ENCODE measurements at places on chromosomes 12 and 14.

- DNase-seq = no peak
Observed at GRCh38 chr12:48276621-48277020, 73.5 kb upstream of the OR10AD1 start.

DNA sequence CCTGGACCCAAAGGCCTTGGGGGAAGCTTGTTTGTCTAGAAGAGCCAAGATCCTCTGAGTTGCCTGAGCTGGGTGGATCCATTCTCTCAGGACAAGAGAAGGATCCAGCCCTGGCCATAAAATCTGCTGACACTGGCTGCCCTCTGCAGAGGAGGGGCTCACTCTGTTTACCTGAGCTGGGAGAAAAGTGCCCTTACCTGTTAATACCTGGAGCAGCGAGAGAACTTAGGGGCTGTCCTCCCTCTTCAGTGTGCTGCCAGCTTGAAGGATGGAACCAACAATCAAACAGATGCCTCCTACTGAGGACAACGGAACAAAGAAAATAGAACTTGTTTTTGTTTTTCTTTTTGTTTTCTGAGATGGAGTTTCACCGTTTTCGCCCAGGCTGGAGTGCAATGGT lies 7.3 kb upstream of the KRT7 start:
- no peak for DNase-seq

DNA sequence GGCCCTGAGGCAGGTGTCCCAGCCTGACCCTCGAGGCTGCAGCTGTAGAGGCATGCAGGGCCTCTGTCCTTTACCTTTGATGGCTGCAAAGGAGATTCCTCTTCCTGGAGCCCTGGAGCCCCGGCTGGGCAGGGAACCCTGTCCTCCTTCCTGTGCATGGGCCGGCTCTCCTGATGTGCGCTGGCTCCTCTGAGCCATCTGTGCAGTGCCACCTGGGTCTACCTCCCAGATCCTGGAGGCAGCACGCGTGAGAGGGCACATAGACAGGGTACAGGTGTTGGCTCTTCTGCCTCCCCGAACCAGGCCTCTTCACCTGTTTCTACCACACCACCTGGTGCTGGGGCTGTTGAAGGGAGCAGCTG lies 115.1 kb downstream of the BEGAIN start:
- DNase-seq = no peak

GRCh38 chr12:105980533-105980932 lies 158.2 kb downstream of the NUAK1 start:
- DNase-seq = no peak

GRCh38 chr12:130459916-130460315 lies 122.2 kb downstream of the PIWIL1 start:
- DNase-seq = no peak

- no peak for DNase-seq
Observed at GRCh38 chr14:88993946-88994345, 169.5 kb downstream of the TTC8 start.

DNA sequence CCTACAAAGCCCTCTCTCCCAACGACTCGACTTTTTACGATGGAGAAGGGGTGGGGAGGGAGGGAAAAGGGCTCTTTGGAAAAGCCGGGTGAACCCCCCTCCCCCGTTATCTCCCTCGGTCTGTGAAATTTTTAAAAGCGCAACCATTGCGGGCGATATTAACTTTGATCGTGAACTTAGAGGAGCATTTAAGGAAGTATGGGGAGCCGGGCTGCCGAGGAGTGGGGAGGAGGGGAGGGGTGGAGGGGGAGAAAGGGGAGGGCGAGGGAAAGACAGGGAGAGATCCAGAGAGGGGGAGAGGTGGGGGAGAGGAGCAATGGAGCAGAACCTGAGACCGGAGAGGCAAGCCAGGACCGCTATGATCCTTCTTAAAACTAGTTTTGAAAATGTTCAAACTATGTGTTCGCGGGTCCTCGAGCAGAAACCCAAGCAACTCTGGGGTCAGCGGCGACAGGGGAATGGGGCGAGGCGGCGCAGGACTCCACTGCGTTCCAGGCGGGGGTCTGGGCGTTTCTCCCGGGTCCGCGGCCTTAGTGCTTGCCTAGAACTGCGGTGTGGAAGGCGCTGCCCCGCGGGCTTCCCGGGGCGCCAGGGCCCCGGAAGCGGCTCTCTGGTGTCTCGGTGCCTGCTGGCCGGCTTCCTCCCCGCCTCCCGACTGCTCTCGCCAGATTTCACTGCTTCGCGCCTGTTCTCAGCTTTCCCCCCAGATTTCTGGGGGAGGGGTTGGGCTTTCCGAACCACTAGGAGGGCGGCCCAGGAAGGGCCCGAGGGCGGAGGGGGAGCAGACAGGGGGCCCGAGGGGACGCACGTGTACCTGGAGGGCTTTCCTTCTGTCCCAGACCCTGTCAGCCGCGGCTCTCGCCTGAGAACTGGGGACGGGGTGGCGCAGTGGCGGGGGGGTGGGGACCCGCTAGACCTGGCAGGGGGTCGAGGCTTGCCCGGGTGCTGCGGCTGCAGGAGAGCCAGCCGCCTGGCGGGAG lies at the start of gene HOTAIR:
HOTAIR (minus strand) TSS at position 871 of the 980 bp plus-strand sequence.
- DNase-seq = no peak

DNA sequence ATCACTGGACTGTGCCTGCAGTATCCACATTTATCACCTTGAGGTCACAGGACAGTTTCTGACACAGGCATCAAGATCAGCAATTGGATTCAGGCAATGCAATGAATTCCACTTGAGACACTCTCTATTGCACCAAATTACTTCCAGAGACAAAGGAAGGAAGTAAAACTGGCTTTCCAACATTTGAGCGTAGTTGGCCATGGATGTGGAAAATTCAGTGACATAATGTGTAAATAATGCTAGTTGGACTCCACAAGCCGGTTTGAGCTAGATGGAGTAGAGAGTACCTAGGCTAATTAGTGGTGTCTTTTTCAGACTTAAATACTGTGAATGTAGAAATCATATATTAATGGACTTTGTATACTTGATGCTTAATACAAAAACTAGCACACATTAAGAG lies 168.3 kb upstream of the SYT1 start:
- no peak for DNase-seq

DNA sequence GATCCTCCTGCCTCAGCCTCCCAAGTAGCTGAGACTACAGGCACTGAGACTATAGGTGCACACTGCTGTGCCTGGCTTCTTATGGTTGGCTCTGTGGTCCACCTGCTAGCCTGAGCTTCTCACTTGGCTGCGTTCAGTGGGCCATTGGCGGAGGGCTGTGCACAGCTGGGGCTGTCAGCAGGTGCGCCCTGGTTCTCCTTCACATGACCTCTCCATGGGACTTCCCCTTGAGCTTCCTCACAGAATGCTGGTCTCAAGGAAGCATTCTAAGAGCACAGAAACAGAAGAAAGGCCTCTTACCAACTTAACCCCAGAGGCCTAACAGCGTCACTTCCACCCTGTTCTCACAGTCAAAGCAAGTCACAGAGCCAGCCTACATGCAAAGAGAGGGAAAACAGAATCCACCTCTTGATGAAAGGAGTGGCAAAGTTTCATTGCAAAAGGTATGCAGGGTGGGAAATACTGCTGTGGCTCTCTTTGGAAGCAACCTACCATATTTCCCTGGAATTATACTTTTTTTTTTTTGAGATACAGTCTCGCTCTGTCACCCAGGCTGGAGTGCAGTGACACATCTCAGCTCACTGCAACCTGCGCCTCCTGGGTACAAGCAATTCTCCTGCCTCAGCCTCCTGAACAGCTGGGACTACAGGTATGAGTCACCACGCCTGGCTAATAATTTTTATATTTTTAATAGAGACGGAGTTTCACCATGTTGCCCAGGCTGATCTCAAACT lies 9.3 kb downstream of the RILPL2 start:
- DNase-seq = no peak

- no peak for DNase-seq
Observed at GRCh38 chr14:90344331-90345238, 12.8 kb upstream of the NRDE2 start.

DNA sequence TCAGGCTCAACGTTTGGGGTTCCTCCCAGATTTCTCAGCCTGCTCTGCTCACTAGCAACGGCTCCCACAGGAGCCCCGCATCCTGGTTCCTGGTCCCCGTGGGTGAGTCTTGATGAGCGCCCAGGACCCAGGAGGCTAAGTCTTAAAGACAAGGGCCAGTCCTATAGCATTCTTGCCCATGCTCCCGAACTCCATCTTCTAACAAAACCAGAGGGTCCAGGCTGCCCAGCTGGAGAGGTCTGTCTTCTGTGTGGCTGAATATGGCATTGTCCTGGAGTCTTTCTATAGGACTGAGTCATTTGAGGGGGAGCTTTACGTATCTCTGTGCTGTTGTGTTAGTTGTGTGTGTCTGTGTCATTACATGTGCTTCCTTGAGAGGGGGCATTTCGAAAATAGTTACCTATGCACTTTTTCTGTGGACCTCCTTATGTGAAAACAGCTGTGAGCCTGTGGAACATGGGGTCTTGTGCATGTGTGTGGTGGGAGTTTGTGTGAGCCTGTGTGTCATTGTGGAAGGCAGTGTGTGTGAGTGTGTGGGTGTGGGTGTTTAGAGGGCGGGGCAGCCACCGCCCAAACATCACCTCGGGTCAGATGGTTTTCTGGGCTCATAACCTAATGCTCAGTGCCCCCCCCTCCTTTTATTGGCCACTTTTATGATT lies 9.1 kb upstream of the TBX5 start:
- no peak for DNase-seq

DNA sequence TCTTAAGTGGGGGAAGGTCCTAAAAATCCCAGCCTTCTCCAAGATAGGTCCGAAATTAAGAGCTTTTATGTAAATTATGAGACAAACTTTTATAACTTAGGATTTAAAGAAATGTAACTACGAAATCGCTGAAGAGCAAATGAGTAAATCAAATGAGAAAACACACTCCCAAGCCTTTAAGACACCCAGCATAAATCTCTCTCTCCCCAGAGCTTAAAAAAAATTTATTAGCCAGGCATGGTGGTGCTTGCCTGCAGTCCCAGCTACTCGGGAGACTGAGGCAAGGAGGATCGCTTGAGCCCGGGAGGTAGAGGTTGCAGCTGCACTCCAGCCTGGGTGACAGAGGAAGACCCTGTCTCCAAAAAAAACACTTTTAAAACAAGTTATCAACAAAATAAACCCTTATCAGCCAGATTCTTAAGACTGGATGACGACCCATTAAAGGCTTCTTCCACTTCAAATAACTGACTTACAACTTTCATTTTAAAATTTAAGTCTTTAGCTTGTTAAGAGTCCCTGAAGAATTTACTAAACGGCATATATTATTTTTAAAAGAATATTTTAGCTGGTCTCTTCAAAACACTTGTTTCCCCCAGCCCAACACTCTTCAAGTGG lies 3.2 kb downstream of the PTGES3 start:
- no peak for DNase-seq

GRCh38 chr14:102479777-102480176 lies 29.8 kb downstream of the ANKRD9 start:
- no peak for DNase-seq

GRCh38 chr12:51972849-51973273 lies 21.4 kb downstream of the ACVR1B start:
- no peak for DNase-seq
